ENCODE measurements at places on chromosomes 2 and 18.
A peak's percentile ranks its signal among the peaks of the same experiment; 100 is the strongest.

- DNase-seq: no peak
Measured at GRCh38 chr18:59885579-59886163, 14.1 kb upstream of the PMAIP1 start.

- DNase-seq: peak; percentile 96
Measured at GRCh38 chr2:119223521-119224390, at the start of gene STEAP3. STEAP3 (plus strand) TSS chr2:119223834; CDS start chr2:119231013, 7,179 bp downstream.

GRCh38 chr2:183665425-183665824 is 541.2 kb downstream of the NUP35 start:
- DNase-seq: no peak

GRCh38 chr2:162925595-162925994 is 87.0 kb upstream of the KCNH7 start:
- DNase-seq: no peak

DNA sequence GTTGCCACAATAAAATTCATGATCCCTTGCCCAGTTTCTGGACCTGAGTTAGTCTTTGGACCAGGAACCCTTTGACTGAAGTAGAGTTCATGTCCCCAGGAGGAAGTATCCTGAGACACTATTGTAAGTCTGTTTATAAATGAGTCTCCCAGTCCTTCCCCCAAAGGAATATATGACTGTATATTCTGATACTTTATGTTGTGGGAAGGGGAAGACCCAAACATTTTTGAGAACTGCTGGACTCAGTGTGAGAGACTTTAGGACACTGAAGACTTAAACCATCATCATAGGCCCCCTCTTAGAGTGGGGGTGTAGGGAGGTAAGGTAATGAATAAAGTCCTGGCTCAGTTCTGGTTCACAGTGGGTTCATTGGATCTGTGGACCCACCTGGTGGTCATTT is 28.6 kb upstream of the CXCR4 start:
- no peak for DNase-seq

DNA sequence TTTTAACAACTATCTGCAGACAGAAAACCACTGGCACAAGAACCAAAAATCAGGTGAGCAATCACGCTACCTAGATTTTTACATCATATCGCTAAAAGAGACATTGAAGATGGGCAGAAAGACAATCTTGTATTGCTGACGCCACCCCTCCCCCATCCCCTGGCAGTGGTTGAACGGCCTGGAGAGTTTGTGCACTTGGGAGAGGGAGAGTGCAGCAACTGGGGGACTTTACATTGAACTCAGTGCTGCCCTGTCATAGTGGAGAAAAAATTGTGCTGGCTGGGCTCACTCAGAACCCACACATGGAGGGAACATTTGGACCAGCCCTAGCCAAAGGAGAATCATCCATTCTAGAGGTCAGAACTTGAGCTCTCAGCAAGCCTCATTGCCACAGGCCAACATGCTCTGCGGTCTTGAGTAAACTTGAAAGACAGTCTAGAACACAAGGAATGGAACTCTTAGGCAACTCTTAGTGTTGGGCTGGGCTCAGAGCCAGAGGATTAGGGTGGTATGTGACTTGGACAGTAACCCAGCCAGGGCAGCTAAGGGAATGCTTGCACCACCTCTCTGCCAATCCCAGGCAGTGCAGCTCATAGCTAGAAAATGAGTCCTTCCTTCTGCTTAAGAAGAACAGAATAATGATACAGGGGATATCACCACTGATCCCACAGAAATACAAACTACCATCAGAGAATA is 220.0 kb upstream of the CYP26B1 start:
- no peak for DNase-seq

DNA sequence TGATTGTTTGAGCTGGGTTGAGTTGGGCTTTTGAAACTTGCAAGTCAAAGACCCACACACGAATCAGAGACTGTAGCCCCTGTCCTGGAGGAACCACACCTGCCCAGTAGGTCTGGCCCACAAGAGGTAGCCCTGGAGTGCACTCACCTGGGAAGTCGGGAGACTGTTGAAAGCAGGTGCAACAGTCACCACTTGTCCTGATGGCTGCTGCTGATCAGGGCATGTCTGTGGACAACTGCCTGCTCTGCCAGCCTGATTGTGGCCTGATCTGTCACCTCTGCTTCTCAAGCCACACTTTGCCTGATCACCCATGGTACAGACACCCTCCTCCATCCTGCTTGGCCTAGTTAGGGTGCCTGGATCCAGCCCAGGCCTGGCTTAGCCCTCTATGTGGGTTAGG is 105.0 kb upstream of the HAAO start:
- DNase-seq: no peak

- DNase-seq: no peak
Measured at GRCh38 chr2:215636816-215637215, 200.9 kb upstream of the FN1 start.

DNA sequence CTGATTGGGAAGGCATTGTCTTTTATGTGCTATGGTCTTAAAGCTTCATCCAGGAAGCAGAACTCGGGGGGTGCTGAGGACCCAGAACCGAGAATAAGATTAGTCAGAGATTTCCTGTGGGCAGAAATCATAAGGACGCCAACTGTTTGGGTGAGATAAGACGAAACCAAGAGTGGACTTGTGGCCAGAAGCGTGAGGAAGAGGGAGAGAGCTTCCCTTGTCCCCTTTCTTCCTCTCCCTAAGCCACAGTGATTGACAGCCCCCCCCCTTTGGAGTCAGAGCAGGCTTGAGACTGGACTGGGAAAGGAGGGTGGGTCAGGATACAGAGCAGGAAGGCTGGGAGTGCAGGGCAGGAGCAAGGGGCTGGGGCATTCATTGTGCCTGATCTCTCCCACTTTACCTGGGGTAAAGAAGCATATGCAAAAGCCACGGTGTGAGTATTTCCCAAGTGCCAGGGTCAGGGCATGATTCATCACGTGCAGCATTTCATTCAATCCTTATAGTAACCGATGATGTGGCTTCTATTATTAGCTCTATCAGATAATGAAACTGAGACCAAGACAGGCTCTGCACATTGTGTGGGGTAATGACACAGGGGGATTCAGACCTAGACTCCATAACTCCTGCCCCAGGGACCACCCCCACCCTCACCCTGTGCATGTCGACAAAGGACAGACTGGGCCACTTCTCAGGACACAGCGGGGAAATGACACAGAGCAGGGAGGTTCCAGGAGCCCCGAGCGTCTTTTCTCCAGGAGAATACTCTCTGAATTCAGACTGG is 3.0 kb upstream of the IL1RN start:
- no peak for DNase-seq

GRCh38 chr2:62192811-62193210 is 3.1 kb upstream of the B3GNT2 start:
- no peak for DNase-seq

- DNase-seq: no peak
Measured at GRCh38 chr2:182078988-182079602, 93.4 kb downstream of the PPP1R1C start.

DNA sequence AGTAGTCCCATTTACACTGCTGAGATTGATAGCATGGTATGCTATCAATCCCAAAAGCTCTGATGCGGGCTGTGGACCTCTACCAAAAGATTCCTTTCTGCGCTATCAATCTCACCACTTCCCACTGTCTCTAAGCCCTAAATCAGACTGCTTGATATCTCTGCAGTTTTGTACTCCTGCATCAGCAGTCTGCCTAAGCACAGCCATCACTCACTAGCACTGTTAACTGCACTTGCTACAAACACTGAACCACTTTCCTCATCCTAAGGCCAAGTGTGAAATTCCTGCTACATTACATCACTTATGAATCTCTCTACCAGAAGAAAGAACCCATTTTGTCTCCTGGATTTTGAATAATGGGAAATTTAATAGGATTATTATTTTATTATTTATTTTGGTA is 237.0 kb downstream of the HNMT start:
- DNase-seq: no peak

GRCh38 chr18:56550121-56550520 is 88.3 kb downstream of the TXNL1 start:
- no peak for DNase-seq

DNA sequence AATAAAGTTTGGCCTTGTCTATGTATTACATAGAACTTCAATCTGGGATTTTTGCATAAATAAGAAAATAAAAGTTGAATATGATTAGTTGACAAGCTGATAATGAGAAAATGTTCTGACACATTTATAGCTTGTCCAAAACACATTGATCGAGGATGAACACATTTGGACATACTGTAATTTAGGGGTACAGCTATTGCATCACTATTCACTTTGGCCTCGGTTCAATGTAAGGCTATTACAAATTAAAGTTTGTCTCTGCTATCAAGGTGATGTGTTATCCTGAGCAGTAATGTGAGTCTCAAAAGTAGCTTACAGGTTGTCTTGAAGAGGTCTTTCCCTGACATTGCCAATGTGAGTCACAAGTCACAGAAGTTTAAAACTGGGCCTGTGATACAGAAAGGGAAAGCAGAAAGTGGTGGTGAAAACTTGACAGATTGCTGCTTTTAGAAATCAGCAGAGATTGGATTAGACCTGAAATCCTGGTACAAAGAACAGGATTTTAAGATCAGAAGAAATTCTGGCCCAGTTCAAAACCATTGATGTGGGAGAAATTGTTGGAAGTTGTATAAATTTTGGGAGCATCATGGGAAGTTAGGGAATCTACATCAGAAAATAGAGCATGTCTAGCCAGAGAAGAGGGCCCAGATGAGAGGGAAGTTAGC is 674.1 kb downstream of the NYAP2 start:
- no peak for DNase-seq

GRCh38 chr2:106781196-106781595 is 104.8 kb downstream of the ST6GAL2 start:
- DNase-seq: no peak

- DNase-seq: no peak
Measured at GRCh38 chr2:225130093-225130492, 87.8 kb upstream of the DOCK10 start.

DNA sequence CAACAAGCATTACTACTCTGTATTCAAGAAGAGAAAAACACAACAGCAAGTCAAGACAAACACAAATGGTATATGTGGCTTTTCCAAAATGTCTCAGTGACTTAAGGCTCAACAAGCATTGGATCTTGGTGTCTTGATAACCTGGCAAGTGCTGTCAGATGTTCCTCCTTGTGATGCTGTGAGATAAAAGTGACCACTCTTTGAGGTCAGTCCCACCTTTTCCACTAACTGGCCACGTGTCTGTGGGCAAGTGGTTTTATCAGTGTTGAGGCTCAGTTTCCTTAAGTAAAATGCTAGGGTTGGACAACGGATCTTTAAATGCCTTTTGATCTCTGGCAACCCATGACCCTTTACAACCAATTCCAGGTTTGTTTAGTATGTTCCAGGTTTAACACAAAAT is 98.7 kb downstream of the BCL2 start:
- DNase-seq: no peak

GRCh38 chr18:35289293-35289692 is 736 bp downstream of the ZSCAN30 start:
- no peak for DNase-seq

DNA sequence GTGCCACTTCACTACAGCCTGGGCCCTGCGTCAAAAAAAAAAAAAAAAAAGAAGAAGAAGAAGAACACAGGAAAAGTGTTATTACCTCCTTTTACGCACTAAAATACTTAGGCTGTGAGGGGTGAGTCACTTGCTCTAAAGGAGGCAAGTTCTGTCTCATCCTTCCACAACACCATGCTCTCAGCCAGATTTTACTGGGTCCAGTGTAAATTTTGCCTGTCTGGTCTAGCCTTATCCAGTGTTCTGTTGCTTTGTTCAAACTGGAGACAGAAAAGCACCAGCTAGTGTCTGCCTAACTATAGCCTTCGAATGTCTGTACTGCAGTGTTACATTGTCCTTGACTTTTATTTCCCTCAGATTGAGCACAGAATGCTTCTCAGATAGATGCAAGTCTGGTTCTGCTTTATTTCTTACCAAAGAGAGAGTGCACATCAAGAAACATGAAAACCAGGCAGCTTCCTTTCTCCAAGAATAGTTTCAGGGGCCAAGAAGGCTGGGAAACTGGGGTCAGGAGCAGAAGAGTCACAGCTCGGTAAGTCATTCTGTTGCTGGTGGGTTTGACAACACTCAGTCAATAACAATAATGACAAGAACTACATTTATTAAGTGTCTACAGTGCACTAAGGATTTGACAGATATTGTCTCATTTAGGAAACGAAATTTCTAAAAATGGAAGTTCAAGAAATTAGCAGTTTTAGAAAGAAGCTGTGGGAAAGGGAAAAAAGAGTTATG is 3.1 kb upstream of the MSGN1 start:
- no peak for DNase-seq

GRCh38 chr18:42446195-42446594 is 491.2 kb downstream of the PIK3C3 start:
- DNase-seq: no peak

GRCh38 chr2:127531221-127531648 is 4.2 kb upstream of the MYO7B start:
- DNase-seq: no peak

DNA sequence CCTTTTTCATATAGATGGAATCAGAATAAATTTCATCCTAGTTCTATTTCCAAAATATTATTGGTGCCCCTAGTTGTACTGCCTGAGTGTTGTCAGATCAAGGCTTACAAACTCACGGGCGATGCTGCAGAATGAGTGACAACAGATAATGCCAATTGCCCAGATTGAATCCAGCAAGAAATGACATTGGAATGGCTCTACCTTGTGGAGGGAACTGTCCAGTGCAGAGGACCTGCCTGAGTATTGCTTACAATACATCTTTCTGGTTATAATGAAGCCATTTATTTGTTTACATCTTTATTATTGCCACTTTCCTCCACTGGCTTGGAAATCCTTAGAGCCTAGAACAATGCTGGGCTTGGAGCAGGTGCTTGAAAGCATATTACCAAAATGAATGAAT is 7.8 kb upstream of the IL1R2 start:
- DNase-seq: no peak

GRCh38 chr2:173719471-173719870 is 245.7 kb downstream of the SP3 start:
- DNase-seq: no peak

- DNase-seq: no peak
Measured at GRCh38 chr2:190664240-190664639, 15.4 kb downstream of the NAB1 start.

DNA sequence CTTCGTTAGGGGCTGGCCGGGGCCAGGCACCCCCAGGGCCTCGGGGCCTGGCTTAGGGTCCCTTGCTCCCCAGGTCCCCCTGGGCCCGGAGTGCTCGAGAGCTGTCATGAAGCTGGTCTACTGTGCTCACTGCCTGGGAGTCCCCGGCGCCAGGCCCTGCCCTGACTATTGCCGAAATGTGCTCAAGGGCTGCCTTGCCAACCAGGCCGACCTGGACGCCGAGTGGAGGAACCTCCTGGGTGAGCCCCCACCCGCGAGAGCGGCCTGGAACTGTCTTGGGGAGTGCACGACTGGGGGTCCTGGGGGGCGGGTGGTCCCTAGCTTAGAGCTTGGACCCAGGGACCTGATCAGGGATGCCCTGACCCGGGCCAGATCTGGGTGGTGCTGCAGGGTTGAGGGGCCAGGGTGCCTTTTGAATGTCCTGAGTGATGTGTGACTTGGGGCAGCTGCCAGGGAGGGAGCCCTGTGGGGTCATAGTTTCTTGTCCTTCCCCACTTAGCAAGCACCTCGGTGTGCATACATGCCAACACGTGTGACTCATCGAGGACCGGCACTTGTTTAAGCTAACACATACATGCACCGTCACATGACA is 27.9 kb downstream of the GPC1 start:
- no peak for DNase-seq

- no peak for DNase-seq
Measured at GRCh38 chr2:36820942-36821605, 124.6 kb downstream of the VIT start.
